ENCODE measurements at places on chromosomes 3 and 15. TPM values are rescaled to one million over a fixed set of nuclear protein-coding genes. Genes with fewer than 3 reads are reported as not detected.

DNA sequence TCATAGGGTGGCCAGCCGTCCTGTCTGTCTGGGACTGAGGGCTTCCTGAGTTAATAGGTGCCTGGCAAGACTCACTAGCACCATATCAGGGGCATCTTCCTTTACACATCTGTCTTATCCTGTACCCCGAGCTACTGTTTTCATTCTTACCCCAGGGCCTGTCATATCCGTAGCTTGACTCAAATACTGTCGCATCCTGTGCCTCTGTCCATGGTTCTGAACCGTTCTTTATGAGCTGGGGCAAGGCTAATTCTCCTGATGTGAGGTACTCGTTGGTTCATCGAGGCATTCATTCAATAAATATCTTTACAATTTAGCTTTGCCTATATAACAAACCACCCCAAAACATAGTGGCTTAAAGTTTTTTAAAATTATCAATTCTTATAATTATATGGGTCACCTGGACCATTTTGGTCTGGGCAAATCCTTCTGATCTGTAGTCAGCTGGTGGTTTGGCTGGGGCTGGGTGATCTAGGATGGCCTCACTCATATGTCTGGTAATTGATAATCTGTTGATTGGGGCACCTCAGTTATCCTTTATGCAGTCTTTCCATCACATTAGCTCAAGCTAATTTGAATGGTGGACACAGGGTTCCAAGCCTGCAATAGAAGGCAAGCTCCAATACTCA lies 121.2 kb downstream of the TLE3 start:
- peak; percentile 85 for DNase-seq

DNA sequence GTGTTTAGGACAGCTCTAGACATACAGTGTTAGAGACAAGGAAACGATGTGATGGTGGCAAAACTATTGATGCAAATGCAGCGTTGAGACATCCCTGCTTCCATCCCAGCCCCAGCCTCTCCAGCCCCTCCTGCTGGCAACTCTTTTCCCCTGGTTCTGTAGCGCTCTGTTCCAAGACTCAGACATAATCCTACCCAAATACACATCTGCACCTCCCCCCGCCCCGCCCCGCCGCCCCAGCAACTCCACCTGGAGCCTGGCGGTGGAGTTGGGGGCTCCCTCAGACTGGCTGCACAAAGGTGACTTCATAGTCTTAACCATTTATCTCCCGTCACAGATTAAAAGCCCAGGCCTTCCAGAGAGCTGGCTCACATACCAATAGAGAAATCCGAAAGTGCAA lies 7.2 kb upstream of the SEC22A start:
- no peak for DNase-seq

DNA sequence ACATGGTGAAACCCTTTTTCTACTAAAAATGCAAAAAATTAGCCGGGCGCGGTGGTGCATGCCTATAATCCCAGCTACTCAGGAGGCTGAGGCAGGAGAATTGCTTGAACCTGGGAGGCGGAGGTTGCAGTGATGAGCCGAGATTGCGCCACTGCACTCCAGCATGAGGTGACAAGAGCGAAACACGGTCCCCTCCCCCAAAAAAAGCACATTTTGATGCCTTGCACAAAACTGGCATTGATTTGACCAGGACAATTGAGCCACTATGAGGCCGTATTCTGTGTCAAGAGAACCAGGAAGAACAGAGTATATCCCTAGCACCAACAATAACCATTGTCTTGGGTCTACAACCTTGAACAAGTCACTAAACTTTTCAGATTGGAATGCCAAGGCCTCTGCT lies 50.6 kb downstream of the SH3BP5 start:
- DNase-seq, result no peak

- DNase-seq, result no peak
Measured at GRCh38 chr3:13080591-13080990, 7.4 kb upstream of the IQSEC1 start.

MKRN3 gene
- polyA plus RNA-seq, result 3.8 TPM

NMD3 gene
- 59.0 TPM for polyA plus RNA-seq

FGF12 gene
- 7.0 TPM for polyA plus RNA-seq

EFCC1 gene
- 1.7 TPM for polyA plus RNA-seq

ZIC1 gene
- 0.08 TPM for polyA plus RNA-seq

Data from left kidney (tissue), 8 donors.